AG09309 (cell line): ENCODE measurements at places on chromosomes 5 and 9.

GRCh38 chr5:155087036-155087435, 73.5 kb downstream of the KIF4B start:
- DNase-seq = peak; percentile 13

DNA sequence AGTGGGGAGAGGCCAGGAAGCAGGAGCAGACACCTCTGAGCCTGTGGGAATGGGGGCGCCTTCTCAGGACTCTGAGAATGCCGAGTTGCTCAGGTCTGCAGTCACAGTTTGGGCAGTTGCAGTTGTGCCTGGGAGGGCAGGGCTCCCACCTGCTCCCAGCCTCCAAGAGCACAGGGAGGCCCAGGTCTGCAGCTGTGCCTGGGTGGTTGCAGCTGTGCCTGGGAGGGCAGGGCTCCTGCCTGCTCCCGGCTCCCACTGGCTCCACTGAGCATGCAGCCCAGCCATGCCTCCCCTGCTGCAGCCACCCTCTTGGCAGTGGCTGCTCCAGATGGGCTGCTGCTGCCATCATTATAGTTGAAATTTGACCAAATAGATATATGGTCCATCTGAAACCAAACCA, 1062.8 kb upstream of the ACO1 start:
- no peak for DNase-seq

- DNase-seq = no peak
Observed at GRCh38 chr9:105484226-105484625, 36.4 kb downstream of the FSD1L start.

DNA sequence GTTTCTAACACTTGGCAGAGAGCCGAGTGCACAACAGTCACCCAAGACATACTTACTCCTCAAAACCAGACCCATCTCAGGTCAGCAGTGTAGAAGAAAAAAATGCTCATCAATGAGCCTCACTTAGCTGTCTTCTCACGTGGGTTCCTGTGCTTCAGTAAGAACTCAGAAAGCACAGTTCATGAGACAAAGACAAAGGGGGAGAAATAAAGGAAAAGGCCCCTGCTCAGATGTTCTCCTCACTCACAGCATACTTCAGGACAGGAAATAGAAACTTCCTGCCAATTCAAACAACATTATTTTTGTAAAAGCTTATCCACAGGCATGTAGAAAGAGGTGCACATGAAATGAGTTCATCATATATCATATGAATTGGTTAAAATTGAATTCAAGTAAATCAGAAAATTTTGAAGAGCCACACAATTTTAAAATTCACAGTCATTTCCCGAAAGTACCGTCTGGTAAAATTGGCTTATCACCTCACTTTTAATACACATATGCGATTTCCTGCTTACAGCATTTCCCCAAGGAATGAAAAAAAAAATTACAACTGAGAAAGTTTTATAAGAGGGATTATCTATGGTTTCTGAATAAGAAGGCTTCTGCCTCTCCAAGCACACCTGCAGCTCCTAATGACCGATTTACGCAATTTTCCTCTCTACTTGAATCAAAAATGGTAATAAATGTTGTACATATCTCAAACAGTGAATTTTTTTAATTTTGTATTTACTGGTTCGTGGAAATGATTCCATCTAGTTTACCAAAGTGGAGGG, 328.3 kb downstream of the TMEM167A start:
- DNase-seq = no peak

- no peak for DNase-seq
Observed at GRCh38 chr5:32538031-32538547, 47.3 kb upstream of the SUB1 start.

- no peak for DNase-seq
Observed at GRCh38 chr5:176877793-176878331, 21.3 kb downstream of the HK3 start.

DNA sequence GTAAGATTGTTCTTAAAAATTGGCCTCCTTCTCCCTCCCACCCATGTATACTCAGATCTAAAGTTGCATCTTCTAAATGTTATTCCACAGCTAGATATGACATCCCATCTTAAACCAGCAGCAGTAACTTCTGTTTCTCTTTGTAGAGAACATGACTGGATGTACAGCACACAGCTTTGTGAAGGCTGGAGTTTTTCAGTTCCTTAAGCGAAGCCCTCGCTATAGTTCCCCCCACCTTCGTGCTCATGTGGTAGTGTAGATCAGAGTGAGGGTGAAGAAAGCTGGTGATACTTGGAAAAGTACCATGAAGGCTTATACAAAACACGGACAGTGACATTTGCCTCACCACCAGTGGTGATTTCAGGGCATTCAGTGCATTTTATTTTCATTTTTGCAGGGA, 137.5 kb downstream of the MAT2B start:
- no peak for DNase-seq

GRCh38 chr5:103014983-103015382, 105.0 kb downstream of the GIN1 start:
- no peak for DNase-seq

DNA sequence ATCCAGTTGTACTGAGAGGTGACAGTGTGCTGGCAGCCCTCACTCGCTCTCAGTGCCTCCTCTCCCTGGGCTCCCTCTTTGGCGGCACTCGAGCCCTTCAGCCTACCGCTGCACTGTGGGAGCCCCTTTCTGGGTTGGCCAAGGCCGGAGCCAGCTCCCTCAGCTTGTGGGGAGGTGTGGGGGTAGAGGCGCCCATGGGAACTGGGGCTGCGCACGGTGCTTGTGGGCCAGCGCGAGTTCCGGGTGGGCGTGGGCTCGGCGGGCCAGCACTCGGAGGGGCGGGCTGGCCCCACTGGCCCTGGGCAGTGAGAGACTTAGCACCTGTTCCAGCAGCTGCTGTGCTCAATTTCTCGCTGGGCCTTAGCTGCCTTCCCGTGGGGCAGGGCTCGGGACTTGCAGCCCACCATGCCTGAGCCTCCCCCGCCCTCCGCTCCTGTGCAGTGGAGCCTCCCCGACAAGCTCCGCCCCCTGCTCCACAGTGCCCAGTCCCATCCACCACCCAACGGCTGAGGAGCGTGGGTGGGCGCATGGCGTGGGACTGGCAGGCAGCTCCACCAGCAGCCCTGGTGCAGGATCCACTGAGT, 342.2 kb upstream of the ZNF608 start:
- DNase-seq = no peak

- DNase-seq = no peak
Observed at GRCh38 chr5:176754376-176754973, 55.9 kb upstream of the UNC5A start.

DNA sequence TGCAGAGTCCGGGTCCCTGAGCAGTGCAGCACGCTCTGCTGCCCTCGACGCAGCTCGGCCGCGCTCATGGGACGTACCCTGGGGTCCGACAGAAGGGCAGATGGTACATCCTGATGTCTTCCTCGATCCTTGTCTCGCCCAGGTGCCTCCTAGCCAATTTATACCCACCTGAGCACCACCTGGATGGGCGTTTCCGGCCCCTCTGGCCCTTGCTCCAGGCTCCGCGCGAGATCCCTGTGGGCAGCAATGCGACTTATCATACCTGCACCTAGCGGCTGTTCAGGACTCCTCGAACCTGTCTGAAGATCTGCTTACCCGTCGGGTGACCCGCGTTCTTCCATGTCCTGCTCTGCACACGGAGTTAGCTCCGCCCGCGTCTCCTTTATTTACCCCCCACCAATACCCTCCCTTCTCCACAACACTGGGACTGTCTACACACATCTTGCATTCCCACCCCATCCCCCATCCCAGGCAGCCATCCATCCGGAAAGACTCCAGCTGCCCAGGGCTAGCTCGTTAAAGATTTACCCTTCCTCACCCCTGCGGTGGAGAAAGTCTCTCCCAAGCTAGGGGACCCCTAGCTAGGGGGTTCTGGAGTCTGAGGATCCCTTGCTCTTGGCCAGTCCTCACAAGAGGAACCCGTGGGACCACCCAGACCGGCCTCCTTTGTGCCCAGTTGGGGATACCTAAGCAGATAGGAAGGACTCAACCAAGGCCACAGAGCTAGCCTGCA, at the start of gene KIF12:
Gene KIF12 (minus strand): TSS at position 357 of the 733 bp plus-strand sequence. CDS start 16 bp downstream, at position 341.
- DNase-seq = no peak

DNA sequence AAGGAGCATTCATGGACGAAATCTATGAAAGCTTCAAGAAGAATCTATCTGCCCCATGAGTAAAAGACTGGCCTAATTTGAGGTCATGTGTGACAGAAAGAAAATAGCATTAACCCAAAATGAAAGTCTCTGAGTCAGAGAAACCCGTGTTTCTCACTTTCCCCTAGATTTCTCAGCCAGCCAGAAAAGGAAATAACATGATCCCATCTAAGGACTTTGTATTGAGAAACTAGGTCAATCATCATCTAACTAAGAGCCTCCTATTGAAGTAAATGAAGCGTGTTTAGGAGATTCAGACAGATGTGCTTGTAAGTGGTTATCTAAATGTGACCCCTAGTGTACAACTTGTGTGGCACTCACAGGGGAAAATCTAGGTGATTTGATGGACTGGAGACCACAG, 77.3 kb upstream of the ZNF366 start:
- no peak for DNase-seq

DNA sequence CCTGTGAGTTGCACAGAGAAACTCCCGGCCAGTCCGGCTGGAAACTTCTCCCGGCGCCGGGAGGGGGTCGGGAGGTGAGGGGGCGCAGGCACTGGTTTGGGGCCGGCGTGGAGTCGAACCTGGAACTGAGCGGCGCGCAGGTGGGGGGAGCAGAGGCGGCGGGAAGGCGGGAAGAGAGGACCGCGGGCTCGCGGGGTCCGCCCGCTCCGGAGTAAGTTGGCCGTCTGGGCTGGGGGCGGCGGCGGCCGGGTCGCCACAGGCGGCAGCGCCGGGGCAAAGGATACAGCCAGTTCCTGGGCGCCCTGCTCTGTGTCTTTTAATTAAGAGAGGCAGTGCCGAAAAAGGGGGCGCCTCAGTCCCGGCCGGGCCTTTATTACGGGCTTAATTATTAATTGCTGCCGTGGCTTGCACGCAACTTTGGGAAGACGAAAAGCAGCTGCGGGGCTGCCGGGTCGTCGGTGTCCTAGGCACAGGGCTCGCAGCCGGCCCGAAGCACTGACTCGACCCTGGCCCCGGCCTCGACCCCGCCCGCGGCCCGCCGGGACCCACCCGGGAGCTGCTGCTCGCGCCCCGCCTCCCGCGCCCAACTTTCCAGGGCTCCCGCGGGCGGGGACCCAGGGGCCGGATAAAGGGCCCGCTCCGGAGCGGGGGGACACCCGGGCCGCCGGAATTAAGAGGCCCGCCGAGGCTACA, 1.1 kb downstream of the NTNG2 start:
- no peak for DNase-seq
